Activated CD8-positive, alpha-beta memory T cell treated with anti-CD3 and anti-CD28 coated beads for 1 hour (primary cell): ENCODE measurements at places on chromosomes 16 and 17.

DNA sequence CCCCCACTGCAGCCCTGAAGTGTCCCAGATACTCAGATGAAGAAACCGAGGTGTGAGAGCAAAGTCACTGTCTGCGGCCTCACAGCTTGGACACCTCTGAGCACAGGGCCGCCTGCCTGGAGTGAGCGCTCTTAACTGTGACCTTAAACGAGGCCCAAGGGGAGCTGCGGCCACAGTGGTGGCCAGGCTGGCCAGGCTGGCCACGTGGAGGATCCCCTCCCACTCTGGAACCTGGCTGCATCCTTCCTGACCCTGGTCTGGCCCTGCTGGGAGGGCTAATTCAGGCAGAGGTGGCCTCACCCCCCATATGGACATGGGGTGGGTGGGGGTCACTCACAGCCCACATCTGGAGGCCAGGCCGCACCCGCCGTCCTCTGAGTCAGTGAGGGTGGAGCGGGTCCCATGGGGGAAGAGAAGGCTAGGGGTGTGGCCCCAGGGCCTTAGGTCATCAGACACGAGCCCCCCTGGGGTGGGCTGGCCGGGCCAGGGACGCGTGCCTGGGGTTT, 6.6 kb downstream of the VASN start:
- no peak for DNase-seq

GRCh38 chr17:4006745-4007211, 42.5 kb upstream of the ATP2A3 start:
- DNase-seq = no peak

DNA sequence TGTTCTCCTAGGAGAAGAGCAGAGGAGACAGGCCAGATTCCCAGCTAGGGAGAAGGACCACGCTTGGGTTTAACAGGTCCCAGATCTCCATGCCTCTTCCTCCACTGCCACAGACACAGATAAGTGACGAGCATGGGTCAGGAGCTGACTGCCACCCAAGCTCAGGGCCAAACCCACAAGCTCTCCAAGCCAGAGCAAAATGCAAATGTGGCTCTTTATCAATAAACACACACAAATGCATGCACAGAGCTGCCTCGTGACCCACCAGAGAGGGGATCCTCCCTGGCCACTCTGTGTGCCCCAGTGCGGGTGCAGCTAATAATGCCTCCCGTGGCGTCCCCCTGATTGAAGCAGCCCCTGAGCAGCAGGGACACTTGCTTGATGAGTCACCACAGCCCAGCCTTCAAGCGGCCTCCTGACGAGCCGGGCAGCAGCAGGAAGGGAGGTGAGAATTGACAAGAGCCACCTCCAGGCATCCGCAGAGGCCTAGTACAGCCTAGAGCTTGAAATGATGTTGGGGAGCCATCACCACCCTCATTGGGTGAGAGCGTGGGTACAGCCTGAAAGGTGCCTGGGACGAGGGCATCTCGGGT, 143.9 kb downstream of the CCDC182 start:
- no peak for DNase-seq

GRCh38 chr17:59298521-59298920, 32.9 kb upstream of the YPEL2 start:
- DNase-seq = no peak

DNA sequence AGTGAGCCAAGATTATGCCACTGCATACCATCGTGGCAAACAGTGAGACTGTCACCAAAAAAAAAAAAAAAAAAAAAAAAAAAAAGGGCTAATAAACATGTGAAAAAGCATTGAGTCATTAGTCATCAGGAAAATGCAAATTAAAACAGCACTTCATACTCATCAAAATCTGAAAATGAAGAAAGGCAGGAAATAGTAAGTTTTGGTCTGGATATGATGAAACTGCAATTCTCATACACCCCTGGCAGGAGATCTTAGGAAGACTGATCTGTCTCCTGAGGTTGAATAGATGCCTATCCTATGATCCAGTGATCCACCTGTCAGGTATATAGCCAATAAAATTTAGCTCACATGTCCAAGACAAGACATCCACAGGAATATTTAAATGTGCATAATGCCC, 212.7 kb downstream of the CPPED1 start:
- no peak for DNase-seq

DNA sequence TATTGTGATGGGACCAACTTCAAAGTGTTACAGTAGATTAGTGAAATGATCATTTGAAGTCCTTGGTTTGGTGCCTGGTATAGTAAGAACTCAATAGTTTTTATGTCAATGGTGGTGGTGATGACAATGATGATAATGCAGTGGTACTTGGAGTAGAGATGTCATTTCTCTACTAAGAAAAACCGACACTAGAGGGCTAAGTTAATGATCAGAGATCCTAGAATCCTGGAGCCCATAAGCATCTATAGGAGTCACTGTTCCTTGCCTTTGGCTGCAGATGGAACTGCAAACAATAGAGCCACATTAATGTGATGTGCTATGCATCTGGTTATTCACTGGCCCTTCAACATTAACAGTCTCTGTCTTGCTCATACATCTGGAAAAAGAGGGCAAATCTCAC, 103.8 kb downstream of the ANKFN1 start:
- no peak for DNase-seq

GRCh38 chr16:82497139-82497538, 129.6 kb upstream of the CDH13 start:
- DNase-seq = no peak
